ENCODE measurements at places on chromosomes 2 and 18.

- DNase-seq: no peak
Measured at GRCh38 chr18:10715791-10716190, 190.0 kb downstream of the NAPG start.

- no peak for DNase-seq
Measured at GRCh38 chr2:15931319-15931890, 8.9 kb upstream of the MYCN start.

- DNase-seq: no peak
Measured at GRCh38 chr2:158635961-158636601, 159.0 kb upstream of the DAPL1 start.

- DNase-seq: no peak
Measured at GRCh38 chr2:145687442-145688134, 1167.7 kb upstream of the ZEB2 start.

- no peak for DNase-seq
Measured at GRCh38 chr2:139876321-139876720, 1096.1 kb upstream of the NXPH2 start.

DNA sequence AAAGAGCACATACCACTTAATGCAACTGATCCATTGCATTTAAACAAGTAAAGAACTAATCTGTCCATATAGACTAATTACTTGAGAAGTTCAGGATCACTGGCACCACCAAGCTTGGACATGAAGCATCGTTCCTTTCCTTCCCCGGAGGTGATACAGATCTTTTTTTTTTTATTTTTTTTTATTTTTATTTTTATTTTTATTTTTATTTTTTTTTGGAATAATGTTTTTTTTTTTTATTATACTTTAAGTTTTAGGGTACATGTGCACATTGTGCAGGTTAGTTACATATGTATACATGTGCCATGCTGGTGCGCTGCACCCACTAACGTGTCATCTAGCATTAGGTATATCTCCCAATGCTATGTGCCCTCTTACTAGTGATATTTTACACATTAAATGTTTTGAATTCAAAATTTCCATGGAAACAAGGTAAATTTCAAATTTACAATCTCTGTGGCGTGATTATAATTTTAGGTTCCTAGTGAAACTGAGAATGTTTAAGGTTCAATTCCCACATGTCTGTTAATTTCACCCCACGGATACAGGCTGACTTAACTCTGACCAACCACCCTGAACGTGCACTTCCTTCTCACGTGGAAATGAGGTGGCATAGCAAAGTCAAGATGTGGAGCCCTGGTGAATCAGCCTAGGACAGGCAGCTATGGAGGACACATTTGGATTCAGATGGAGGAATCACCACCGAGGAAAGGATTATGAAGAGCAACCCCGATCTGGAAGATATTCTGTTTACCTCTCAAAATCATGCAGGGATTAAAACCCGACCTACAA is 101.6 kb upstream of the THOC1 start:
- no peak for DNase-seq

- DNase-seq: peak; percentile 33
Measured at GRCh38 chr18:21703241-21703820, 1.2 kb downstream of the ABHD3 start.

GRCh38 chr18:2827061-2827460 is 19.7 kb upstream of the EMILIN2 start:
- no peak for DNase-seq

GRCh38 chr18:62071071-62071470 is 115.8 kb downstream of the PIGN start:
- DNase-seq: no peak

- no peak for DNase-seq
Measured at GRCh38 chr2:180715044-180715443, 265.4 kb upstream of the UBE2E3 start.

DNA sequence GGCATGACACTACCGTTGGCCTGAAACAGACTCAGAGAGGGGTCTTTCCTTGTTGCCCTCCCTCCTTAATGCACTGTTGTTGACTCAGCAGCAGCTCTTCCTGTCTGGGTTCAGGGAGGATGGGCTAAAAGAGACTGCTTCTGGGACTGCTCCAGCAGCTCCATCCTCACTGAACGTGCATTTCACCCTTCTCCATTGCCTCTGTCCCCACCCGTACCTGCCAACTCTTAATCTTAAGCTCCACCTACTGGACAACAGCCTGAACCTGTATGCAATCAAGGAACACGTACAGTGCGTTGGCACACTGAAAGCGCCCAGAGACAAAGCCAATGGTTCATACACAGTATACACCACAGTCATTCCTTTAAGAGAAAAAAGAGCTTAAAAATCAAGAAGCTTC is 230.8 kb upstream of the RAB6C start:
- no peak for DNase-seq
